ENCODE measurements at places on chromosomes 12 and 14.

DNA sequence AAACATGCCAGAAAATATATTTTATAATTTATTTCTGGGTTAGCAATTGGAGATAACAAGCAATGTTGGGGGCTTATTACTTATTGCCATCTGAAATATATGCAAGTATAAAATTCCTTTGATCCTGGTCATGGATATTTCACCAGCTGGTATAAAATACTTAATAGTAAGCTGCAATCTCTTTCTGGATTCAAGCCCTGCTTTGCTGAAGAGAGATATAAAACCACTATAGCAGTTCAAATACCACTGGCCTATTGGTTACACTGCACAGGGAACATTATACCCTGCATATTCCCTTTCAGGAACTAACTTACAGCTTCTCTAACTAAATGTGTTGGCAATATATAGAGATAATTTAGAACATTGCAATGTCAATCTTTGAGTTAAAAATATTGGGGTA lies 546.2 kb upstream of the ATP2B1 start:
- no peak for DNase-seq

- DNase-seq = no peak
These were observed 2.1 kb downstream of the RAB15 start for GRCh38 chr14:64970041-64970440.

DNA sequence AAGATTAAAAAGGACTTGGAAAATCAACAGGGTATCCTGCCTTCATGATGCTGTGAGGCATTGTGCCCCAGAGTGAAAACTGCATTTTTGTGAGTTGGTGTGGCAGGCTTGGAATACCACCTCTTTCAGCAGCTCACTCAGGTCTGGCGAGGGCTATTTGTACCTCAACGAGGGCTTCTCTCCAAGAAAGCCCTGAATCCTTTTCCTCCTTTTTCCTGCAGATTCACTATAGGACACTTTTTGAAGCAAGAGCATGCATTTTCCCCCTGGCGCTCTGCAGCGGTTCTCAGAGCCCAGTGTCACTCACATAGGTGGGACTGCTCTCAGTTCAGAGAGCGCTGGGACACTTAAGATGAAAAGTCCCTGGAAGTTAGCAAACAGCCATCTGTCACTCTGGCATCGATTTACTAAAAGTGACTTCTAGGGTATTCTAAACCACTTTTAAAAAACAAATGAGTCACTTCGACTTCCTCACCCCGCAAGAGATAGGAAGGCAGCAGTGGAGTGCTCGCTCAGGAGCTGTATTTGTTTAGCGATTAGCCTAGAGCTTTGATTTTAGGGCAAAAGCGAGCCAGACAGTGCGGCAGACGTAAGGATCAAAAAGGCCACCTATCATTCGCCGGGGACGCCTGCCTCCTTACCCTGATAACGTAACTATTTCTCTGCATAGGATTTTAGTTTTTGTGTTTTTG lies 782 bp upstream of the LGR5 start:
- DNase-seq = no peak

- DNase-seq = no peak
These were observed 40.2 kb upstream of the NT5DC3 start for GRCh38 chr12:103881261-103881660.

DNA sequence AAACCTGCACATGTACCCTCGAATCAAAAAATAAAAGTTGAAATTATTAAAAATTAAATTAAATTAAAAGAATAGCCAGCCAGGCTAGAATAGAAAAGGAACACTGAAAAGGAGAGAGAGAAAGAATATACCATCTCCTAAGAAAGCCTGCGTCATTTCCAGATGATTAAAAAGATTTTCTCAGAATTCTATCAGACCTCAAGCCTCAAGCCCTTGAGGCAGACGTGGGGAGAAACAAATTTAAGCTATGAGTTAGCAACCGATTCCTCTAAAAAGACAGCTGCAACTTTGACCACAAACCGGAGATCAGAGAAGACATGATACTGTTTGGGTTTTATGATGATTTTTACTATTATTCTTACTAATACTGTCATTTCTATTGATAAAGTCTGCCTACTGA lies 138.3 kb downstream of the KSR2 start:
- DNase-seq = no peak

GRCh38 chr12:75709503-75709902 lies 198.1 kb upstream of the KRR1 start:
- DNase-seq = no peak

DNA sequence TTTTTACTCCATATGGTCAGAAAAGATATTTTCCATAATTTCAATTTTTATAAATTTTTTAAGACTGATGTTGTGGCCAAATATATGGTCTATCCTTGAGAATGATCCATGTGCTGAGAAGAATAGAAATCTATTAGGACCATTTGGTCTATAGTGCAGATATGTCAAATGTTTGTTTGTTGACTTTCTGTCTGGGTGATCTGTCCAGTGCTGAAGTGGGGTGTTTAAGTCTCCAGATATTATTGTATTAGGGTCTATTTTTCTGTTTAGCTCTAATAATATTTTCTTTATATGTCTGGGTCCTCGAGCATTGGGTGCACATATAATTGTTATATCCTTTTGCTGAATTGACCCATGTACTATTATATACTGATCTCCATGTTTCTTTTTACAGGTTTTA lies 308.9 kb upstream of the LMO3 start:
- no peak for DNase-seq

- no peak for DNase-seq
These were observed 368.0 kb downstream of the CCDC91 start for GRCh38 chr12:28558250-28558649.

DNA sequence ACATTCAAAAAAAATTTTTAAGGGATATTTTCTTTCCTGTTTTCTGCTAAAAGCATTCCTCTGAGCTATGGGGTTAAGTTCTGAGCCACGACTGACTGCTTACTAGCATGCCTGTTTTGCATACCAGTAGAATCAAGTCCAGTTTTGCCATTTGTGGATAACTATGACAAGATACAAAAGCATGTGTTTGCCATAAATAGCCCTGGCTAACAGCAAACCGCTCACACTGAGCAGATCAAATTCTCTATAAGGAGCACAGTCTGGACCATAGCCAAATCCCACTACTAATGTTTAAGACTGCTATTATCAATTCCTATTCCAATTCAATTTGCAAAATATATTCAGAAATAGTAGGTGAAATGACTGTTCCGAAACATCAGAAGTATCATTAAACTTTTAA lies 3.2 kb downstream of the CFL2 start:
- DNase-seq = no peak

DNA sequence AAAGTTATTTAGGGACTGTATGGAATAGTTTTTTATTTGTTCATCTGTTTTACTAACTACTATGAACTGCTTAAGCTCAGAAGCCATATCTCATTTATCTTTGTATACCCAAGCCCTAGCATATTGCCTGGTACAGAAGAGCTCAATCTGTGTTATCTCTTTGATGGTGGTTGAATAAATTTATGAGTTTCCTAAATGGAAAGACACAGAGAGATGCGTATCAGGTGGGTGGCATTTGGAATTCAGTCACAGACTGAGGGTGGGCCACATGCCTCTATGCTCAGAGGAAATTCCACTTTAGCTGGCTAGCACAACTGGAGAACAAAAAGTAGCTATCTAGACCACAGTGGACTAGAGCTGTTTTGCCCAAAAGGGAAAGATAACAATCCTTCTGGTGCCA lies 145.5 kb downstream of the SLC6A15 start:
- no peak for DNase-seq
